ENCODE measurements at places on chromosomes 16 and 17. TPM values are rescaled to one million over a fixed set of nuclear protein-coding genes. Genes with fewer than 3 reads are reported as not detected.

GRCh38 chr17:61880589-61881102 is 17.3 kb upstream of the BRIP1 start:
- DNase-seq: no peak

GRCh38 chr17:3385869-3386816 is at the start of gene OR3A2:
Gene OR3A2 (minus strand): TSS chr17:3386308.
- no peak for DNase-seq

DNA sequence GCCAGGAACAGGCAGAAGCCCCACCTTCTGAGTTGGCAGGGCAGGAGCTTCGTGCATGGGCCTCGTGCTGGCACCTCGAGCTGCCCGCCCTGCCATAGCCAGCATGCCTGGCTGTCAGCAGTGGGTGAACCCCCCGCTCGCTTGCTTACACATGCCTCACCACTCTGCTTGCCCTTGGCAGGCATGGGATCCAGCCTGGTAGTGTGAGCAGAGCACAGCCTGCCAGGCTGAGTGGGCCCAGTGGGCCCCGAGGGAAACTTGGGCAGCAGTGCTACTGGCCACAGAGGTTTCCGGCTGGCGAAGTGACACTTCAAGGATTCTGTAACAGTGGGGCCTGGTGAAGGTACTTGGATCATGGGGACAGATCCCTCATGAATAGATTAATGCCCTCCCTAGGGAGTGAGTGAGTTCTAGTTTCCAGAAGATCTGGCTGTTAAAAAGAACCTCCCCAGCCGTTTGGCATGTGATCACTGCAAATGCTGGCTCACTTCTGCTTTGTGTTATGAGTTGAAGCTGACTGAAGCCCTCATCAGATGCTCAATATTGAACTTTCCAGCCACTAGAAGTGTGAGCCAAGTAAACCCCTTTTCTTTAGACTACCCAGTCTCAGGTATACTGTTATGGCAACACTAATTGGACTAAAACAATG is 114.7 kb downstream of the BCAS3 start:
- no peak for DNase-seq

- no peak for DNase-seq
These were observed 24.0 kb downstream of the TRIM16 start for GRCh38 chr17:15660077-15660476.

GRCh38 chr16:86509759-86510464 is 415 bp upstream of the FOXF1 start:
- DNase-seq: peak; percentile 85

GRCh38 chr16:57166951-57167350 is 18.9 kb downstream of the PSME3IP1 start:
- peak; percentile 82 for DNase-seq

Gene NEUROD2
- not detected for total RNA-seq

Gene SOST
- not detected for total RNA-seq

DNA sequence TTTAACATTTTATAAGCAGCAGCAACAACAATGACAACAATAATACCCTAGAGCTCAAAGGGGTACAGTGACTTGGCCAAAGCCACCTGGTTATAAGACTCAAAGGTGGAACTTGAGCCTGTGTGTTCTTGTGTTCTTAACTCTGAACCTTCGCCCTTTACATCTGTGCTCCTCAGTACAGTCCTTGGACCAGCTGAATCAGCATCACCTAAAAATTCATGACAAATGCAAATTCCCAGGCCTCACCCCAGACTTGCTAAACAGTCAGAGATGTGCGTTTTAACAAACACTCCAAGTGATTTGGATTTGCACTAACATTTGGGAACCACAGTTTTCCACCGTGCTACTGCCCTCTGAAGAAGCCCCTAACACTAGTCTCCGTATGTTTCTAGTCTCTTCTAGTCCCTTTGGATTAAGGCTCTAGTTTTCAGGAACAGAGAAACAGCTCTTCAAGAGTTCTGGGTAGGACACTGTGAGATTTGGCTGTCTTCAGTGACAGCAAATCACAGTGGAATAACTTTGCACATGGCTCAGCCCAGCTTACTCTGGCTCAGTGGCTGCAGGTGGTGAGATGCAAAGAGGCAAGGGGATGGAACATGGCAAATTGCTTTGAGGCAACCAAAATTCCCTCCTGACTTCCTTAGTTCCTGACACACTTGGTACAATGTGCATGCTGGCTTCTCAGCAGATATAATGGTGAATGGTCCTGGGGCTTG is 151.0 kb upstream of the CDH11 start:
- DNase-seq: no peak

Gene USP6
- total RNA-seq: 0.86 TPM

GRCh38 chr16:4673387-4674046 is 19.8 kb upstream of the NUDT16L1 start:
- no peak for DNase-seq

- DNase-seq: no peak
These were observed 62.3 kb downstream of the CYTH1 start for GRCh38 chr17:78719630-78720298.

Gene NPW
- total RNA-seq: 2.9 TPM

DNA sequence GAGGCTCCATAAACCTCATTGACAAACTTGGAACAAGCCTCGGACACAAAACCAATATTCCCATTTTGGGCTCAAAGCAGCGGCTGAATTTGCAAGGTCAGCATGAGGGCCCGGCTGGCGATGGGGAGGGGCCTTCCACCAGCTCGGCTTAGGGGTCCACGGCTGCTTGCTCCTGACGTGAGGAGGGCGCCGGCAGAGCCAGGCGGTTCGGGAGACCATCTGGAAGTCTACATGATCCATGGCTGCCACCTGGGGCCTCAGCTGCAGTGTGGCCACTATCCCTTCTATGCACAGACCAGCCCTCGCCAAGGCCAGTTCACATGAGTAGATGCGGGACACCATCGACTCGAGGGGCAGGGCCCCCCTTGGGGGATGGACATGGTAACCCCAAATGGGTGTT is 39.1 kb downstream of the NDEL1 start:
- DNase-seq: no peak

DNA sequence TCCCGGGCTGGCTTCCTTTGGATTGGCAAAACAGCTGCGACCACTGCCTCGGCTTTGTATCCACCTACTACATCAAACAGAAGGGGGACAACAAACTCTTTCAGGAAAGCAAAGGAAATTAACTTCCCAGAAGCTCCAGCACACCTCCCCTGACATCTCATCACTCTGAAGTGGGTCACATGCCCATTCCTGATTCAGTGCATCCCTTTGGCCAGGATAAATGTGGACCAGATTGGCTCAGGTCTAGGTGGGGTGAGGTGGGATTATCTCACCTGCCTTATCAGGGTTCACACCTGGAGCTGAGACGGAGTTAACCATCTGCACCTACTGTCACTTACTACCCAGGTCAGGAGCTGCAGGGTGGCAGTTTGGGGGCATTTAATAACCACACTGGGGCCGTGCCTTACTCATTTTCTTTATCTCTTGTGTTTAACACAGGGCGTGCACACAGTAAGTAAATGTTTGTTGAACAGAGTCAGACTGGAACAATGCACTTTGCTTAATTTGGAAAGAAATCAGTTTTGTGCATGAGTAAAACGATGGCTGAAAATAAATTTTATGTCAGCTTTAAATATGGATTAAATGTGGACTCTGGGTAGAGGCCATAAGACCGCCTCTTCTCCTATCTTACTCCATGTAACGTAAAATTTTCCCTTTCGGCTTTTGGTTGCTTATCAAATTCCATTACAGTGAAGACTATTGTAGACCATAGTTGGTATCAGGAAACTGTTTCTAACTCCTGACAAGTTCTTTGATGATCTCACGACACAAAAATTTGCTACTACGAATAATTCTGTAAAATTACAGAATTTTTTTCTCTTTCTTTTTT is 36.0 kb downstream of the IQCK start:
- DNase-seq: peak; percentile 92
